ENCODE measurements at places on chromosomes 16 and 17.

- no peak for DNase-seq
These were observed 56.1 kb downstream of the YPEL2 start for GRCh38 chr17:59387351-59388068.

DNA sequence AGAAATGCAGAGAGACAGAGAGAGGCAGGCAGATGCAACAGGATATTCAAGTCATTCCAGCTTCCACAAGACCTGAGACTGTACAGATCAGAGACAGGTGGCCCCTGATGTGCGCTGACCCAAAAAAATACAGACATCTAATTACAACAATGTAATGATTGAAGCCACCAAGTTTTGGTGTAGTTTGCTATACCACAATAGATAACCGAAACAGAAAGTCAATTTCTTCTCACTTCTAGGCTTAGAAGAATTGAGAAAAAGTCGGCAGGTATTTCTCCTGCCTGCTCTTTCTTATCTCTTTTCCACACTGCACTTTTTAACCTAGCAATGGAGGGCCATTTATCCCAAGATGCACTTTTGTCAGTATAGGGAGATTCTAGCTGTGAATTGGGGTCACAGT, 949.2 kb downstream of the CDH11 start:
- DNase-seq: no peak

- DNase-seq: no peak
These were observed 53.7 kb downstream of the IQCK start for GRCh38 chr16:19771796-19772195.

- no peak for DNase-seq
These were observed 19.0 kb downstream of the PDIA2 start for GRCh38 chr16:301950-302349.

DNA sequence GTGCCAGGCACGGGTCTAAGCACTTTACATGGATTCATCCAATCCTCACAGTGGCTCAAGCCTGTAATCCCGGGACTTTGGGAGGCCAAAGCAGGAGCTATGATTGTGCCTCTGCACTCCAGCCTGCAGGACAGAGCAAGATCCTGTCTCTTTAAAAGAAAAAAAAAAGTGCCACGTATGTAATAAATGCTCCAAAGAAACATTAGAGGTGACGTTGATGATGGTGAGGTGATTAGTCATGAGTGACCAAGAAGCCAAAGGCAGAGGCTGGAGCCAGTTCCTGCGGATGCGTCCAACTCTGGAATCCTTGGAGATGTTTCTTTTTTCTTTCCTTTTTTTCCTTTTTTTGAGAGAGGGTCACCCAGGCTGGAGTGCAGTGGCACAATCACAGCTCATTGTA, 59.4 kb upstream of the SIAH1 start:
- no peak for DNase-seq
